ENCODE measurements at places on chromosomes 6 and 20.

DNA sequence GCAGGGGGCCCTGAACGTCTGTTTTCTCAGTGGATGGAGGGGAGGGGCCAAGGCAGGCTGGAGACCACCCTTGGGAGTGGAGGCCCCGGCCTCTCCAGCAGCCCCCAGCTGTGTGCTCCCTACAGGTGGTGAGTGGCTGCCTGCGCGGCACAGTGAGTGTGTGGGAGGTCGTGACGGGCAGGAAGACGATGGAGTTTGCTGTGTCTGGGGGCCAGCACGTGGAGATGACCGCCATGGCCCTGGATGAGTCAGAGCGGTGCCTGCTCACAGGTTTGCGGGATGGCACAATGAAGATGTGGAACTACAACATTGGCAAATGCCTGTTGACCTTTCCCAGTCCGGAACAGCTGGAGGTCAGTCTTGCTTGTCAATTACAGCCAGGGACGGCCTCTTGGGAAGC, 52.6 kb downstream of the EFCAB8 start:
- DNase-seq = no peak

- DNase-seq = peak; percentile 93
Observed at GRCh38 chr20:22583773-22584521, 425 bp downstream of the FOXA2 start.

GRCh38 chr6:168007592-168008338, 10.3 kb downstream of the KIF25 start:
- peak; percentile 28 for DNase-seq

DNA sequence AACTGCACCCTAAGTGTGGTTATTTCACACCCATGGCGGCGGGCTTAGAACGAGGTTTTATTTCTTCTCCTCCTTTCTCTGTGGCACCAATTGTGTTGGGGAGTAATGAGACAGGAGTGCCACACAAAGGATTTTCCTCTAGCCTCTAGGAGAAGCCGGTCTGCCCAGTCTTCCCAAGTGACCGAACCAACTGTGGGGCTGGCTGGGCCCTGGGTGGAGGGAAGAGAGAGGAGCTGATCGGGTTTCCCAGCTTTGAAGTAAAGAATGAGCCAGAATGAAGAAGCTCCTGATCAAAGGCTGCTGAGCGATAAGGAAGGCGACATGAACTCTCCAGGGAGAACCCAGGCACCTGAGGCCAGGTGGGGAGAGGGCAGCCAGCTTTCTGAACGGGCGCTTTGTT, 616.0 kb upstream of the BTBD3 start:
- no peak for DNase-seq

DNA sequence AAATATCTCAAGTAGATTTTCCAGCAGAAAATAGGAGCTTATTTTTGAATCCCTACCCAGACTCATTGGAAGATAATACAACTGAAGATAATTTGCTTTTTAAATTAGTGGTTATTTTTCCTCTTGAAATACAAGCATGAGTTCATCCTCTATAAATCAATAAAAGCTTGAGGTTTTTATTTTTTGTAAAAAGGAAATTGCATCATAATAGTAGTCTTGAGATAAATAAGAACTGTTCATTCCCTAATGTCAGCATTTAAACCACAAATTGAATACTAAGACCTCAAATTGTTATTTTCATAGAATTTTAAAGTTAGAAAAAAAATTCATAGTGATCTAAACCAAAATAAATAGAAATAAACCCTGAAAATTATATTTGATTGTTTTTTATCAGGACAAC, 719.1 kb downstream of the CD109 start:
- no peak for DNase-seq
